ENCODE measurements at places on chromosomes 2 and 18.
A peak's percentile ranks its signal among the peaks of the same experiment; 100 is the strongest.

DNA sequence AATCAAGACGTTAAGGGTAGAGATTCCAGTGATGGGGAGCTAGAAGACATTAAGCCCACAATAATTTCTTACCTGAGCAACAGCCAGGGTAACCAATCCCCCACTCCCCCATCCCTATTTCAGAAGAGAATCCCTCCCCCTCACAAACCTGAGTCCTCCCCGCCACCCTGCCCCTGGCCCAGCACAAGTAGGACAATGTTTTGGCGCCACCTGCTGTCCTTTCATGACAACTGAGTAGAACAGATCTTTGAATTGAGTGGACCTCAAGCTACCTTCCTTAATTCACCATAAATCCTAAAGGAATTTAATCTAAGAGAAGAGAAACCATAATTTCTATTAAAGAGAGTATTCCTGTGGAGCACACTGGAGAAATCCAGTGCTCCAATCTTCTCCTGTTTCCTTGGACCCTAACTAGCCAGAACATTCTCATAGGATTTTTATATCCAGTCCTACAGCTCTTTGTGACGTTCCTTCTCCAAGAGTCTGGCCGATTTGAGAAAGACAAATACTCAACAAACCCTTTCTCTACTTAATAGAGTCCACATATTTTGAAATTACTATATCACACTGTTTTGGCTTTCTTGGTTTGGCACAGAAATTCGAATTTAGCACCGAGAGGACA lies 41.1 kb downstream of the NHEJ1 start:
- no peak overlapping the region for H3K4me3 ChIP-seq
- peak; percentile 21 for DNase-seq
- H3K27ac ChIP-seq = no peak overlapping the region
- H3K4me1 ChIP-seq = peaks cover 5% of the 10 kb centered on the region
- H3K36me3 ChIP-seq = no peaks in the 10 kb centered on the region

GRCh38 chr2:29011418-29012060 lies 30.4 kb downstream of the TOGARAM2 start:
- no peaks in the 10 kb centered on the region for H3K36me3 ChIP-seq
- no peaks in the 10 kb centered on the region for H3K27me3 ChIP-seq
- H3K4me3 ChIP-seq = peak overlapping the region; percentile 28

DNA sequence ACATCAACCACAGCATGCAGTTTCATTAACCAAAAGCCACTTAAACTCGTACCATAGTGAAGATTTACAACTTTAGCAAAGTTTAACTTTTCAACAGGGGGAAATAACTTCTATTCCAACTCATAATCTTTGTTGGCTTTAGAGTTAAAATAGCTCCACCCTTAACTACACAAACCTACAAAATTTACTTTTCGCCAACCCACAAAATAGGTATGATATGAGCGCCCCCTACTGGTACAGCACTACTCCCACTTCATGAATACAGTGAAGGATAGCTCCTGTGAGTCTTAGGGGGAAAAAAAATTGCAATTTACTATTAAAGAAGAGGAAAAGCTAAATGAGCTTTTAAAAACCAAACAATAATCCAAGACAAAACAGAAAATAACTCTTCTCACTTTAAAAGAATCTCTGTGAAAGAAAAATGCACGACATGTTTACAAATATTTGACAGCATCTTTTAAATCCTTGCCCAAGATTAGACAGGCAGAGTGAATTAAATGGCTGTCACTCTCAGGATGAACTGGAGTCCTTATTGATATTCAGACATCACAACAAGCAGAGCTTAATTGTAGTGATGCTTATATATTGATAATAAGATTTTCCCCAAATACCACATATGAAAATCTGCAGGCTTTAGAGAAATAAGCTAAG lies 32.2 kb downstream of the TMEFF2 start:
- peak overlapping the region; percentile 16 for H3K4me3 ChIP-seq
- DNase-seq = peak; percentile 46
- peaks cover 10% of the 10 kb centered on the region for H3K4me1 ChIP-seq
- no peaks in the 10 kb centered on the region for H3K27me3 ChIP-seq
- H3K36me3 ChIP-seq = no peaks in the 10 kb centered on the region

GRCh38 chr2:216233281-216233995 lies 124.3 kb downstream of the XRCC5 start:
- H3K4me1 ChIP-seq = no peaks in the 10 kb centered on the region
- no peaks in the 10 kb centered on the region for H3K36me3 ChIP-seq
- DNase-seq = no peak
- no peaks in the 10 kb centered on the region for H3K27me3 ChIP-seq
- no peak overlapping the region for H3K4me3 ChIP-seq

DNA sequence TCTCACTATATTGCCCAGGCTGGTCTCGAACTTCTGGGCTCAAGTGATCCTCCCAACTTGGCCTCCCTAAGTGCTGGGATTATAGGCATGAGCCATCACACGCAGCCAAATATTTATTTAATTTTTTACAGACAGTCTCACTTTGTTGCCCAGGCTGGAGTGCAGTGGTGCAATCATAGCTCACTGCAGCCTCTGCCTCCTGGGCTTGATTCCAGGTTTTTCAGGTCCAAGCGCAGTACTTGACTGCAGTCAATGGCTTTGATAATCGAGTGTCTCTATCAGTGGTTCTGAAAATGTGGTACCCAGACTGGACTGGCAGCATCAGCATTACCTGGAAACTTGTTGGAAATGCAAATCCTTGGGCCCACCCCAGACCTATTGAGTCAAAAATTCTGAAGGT lies 63.1 kb downstream of the PLB1 start:
- no peaks in the 10 kb centered on the region for H3K4me1 ChIP-seq
- H3K4me3 ChIP-seq = no peak overlapping the region
- H3K27me3 ChIP-seq = no peaks in the 10 kb centered on the region
- H3K36me3 ChIP-seq = no peaks in the 10 kb centered on the region
- no peak overlapping the region for H3K27ac ChIP-seq

DNA sequence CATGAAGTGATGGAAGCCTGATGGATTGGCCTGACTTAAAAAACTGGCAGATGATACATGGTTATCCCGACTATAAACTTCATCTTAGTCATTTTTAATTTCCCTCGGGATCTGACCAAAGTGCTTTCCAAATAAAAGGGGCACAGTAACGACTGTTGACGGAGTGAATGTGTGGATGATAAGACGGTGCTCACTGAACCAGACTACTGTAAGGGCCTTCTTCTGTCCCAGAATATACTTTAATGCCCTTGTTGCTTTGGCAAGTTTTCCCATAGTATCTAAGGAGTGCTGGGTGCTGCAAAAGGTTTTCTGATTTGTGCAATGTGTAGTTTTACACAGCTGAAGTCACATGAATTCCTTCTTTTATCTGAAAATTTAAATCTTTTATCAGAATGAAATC lies 373.5 kb downstream of the DSEL start:
- H3K4me1 ChIP-seq = no peaks in the 10 kb centered on the region
- no peak for DNase-seq
- no peaks in the 10 kb centered on the region for H3K36me3 ChIP-seq
- H3K4me3 ChIP-seq = no peak overlapping the region

DNA sequence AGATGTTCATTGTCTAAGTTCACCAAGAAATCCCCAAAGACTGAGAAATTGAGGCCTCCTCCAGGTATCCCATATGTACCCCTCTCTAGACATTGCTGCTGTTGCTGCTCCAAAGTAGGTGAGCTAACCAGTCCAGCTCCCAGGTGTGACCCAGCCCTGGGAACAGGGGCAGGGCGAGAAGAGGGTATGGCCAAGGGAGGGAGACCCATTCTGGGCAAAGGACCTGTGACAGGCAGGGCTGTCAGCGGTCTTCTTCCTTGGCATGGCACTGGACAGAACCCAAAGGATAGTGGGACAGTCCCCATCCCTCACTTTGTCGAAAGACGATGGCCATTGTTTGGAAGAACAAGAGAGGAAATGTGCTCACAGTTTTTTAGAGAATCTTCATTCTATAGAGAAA lies 7.2 kb upstream of the INO80C start:
- H3K4me3 ChIP-seq = no peak overlapping the region
- no peak for DNase-seq
- H3K27ac ChIP-seq = no peak overlapping the region

DNA sequence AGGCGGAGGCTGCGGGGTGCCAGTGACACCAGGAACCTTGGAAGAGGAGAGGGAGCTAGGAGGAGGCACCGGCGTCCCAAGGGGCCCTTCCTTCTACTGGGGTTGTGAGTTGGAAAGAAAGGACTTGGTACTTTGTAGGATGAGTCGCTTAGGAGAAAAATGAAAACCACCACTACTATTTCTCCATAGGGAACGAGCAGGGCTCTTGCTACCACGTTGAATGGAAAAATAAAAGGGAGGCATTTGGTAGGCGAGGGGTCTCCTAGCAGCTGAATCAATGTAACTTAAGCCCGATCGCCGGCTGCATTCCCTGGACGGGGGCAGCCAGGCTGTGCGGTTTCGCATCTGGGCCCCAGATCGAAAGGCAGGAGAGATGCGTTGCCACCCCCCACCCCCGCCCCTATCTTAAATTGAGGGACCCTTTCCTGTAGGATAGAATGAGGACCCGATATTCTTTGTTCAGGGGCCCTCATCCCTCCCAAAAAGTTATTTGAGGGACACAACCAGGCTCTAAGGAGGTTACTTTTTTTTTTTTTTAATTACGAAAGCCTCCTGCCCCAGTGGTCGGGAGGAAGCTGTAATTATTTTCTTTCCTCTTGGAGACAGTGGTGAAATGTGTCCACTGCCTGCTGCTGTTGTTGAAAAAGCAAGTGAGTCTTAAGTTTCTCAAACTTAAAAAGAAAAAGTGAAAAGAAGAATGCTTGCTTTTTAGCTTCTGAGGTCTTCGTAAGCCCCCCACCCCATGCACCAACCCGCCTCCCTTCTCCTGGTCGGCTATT lies 1.3 kb downstream of the IGFBP2 start:
- H3K27me3 ChIP-seq = peaks cover 26% of the 10 kb centered on the region
- no peak overlapping the region for H3K4me3 ChIP-seq
- no peaks in the 10 kb centered on the region for H3K4me1 ChIP-seq
- H3K36me3 ChIP-seq = no peaks in the 10 kb centered on the region
- no peak overlapping the region for H3K27ac ChIP-seq

DNA sequence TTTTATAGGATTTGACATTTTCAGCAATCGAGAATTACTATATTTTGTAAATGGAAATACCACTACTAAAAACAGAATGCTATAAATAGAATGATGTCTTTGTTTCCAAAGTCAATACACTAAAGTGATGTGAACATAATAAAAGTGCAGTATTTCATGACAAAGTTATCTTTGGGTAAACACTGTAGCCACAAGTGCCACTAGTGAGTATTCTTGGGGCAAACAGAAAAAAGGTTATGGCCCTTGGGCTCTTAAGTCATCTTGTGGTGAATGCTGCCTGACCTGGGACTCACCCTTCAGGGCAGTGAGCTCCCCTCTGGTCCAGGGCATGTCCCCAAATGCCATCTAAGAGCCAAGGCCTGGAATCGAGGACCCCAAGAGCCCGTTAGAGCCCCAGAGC lies 99.2 kb upstream of the KYNU start:
- H3K27me3 ChIP-seq = no peaks in the 10 kb centered on the region
- no peaks in the 10 kb centered on the region for H3K4me1 ChIP-seq
- DNase-seq = no peak
- no peak overlapping the region for H3K27ac ChIP-seq
- H3K4me3 ChIP-seq = no peak overlapping the region
- no peaks in the 10 kb centered on the region for H3K36me3 ChIP-seq

DNA sequence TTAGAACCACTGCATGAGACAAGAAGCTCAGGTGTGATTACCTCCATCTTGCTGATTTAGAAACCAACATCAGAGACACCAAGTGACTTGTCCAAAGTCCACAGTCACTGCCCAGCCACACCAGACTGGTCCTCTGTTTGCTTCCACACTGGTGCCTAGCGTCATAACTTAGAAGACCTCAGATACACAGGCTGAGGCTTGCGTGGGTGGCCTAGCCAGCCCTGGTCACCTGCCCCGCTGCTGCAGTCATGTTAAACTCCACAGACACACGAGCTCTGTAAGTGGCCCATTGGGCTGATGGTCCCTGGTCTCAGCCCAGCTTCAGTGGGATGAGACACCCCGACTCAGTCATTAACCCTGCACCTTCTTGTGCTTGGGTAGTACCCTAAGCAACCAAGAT lies 47.1 kb downstream of the CNGA3 start:
- H3K27ac ChIP-seq = no peak overlapping the region
- H3K4me1 ChIP-seq = no peaks in the 10 kb centered on the region
- no peaks in the 10 kb centered on the region for H3K27me3 ChIP-seq
- no peak for DNase-seq
- no peaks in the 10 kb centered on the region for H3K36me3 ChIP-seq

- H3K36me3 ChIP-seq = no peaks in the 10 kb centered on the region
- H3K4me3 ChIP-seq = no peak overlapping the region
- no peaks in the 10 kb centered on the region for H3K27me3 ChIP-seq
- H3K27ac ChIP-seq = no peak overlapping the region
- no peak for DNase-seq
Observed at GRCh38 chr2:206336861-206337260, 62.4 kb downstream of the ZDBF2 start.

- no peak for DNase-seq
- H3K27ac ChIP-seq = no peak overlapping the region
- H3K4me1 ChIP-seq = no peaks in the 10 kb centered on the region
- H3K4me3 ChIP-seq = no peak overlapping the region
Observed at GRCh38 chr2:69298261-69298660, 88.8 kb downstream of the GFPT1 start.

- DNase-seq = no peak
- no peak overlapping the region for H3K4me3 ChIP-seq
- H3K36me3 ChIP-seq = no peaks in the 10 kb centered on the region
- no peaks in the 10 kb centered on the region for H3K27me3 ChIP-seq
Observed at GRCh38 chr2:205543262-205543843, 138.9 kb upstream of the NRP2 start.

DNA sequence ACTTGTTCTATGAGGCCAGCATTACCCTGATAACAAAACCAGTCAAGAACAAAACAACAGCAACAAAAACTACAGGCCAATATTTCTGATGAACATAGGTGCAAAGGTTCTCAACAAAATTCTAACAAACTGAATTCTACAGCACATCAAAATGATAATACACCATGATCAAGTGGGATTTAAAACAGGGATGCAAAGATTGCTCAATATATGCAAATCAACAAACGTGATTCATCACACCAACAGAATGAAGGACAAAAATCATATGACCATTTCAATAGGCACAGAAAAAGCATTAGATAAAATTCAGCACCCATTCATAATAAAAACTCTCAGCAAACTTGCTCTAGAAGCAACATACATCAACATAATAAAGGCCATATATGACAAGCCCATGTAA lies 173.6 kb downstream of the CAMKMT start:
- no peaks in the 10 kb centered on the region for H3K4me1 ChIP-seq
- H3K27ac ChIP-seq = no peak overlapping the region
- H3K36me3 ChIP-seq = no peaks in the 10 kb centered on the region
- H3K27me3 ChIP-seq = no peaks in the 10 kb centered on the region
- H3K4me3 ChIP-seq = no peak overlapping the region
- no peak for DNase-seq

Measured in CD8-positive, alpha-beta memory T cell (primary cell).